ENCODE measurements at places on chromosomes 5 and 9.

DNA sequence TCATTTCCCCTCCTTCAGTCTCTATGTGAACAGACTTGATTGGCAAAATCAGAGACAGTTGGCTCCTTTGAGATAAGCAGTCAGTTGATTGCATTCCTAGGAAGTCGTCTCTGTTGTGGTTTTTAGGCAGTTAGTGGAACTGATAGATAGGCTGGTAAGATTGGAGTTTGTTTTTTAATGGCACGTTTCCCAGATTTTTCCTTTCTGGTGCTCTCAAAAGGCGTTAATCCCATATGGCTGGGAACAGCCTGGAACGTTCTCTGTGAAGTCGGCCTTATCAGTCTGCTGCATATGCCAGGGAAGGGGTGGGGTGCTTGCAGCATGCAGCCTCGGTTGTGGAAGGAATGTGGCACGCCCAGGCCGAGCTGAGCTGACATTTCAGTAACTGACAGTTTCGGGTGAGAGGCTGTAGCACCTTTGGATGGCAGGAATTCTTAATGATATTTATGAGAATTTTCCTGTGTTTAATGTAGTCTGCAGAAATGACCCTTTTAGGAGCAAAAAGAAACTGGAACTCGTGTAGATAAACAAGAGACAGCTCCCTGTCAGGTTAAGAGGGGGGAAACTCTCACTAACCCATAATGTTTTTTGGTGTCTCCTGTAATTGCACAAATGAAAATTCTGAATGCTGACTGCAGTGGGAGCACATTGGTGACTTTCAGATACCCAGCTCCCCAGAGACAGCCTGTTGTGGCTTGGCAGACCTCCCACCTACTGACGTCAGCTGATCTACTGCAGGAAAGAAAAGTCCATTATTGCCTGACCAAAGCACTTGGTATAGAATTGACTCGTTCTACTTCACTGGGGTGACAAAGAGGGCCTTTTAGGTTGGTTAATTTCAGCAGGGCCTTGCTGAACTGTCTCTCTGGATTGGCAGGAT is 6.3 kb downstream of the SPTAN1 start:
- DNase-seq: peak; percentile 2

GRCh38 chr5:66621146-66621545 is 25.0 kb downstream of the MAST4 start:
- no peak for DNase-seq

GRCh38 chr9:117677572-117677971 is 26.6 kb upstream of the TLR4 start:
- no peak for DNase-seq

DNA sequence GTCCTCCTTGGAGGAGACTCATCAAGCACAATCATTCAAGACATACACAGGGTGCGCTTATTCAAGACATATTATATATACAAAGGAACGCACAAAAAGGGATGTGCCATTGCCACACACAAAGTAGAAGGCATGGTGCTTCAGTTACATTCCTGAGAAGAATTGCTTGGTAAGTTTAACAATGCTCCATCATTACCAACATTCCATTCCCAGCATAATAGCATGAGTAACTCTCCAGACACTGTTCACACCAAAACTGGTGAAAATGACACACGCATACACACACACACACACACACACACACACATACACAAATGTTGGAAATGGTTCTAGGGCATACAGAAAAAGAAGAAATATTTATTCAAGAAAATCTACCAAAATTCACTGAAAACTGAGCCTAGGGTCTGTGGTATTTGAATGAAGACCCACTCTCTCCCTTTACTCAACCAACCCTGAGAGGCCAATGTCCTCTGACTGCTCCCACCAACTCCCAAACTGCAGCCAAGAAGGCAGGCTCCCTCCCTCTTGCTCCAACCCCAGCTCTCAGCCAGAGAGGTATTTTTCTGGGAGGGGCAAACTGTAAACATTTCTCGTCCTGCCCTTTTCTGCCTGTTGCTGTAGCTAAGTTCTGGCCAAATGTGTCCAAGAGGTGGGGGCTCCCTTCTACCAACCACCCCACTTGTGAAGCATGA is 19.9 kb downstream of the UGT3A1 start:
- DNase-seq: no peak

GRCh38 chr5:111453747-111454146 is 58.6 kb downstream of the STARD4 start:
- no peak for DNase-seq

GRCh38 chr5:66671305-66671704 is 75.1 kb downstream of the MAST4 start:
- no peak for DNase-seq

GRCh38 chr9:114696814-114697544 is 15.0 kb upstream of the TEX48 start:
- no peak for DNase-seq

DNA sequence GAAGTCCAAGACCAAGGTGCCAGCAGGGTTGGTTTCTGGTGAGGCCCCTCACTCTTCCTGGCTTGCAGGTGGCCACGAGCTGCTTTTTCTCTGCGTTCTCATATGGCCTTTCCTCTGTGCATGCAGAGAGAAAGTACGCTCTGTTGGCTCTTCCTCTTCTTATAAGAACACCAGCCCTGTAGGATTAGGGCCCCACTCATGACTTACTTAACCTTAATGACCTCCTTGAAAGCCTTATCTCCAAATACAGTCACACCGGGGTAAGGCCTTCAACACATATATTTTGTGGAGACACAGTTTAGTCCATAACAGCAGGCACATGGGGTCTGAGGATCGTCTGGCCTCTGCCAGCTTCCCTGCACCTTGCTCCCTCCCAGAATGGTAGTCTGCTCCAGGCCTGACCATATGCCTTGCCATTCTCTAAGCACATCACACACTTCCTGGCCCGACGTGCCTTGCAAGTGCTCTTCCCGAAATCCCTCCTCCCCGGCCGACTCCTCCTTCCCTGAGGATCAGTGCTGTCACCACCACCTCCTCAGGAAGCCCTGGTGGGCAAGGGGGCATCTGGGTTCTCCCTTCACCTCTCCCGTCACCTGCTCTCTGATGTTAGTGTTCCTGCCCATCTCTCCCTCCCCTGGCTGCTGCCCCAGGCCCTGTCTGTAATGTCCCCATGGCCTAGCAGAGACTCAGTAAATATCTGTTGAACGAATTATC is 200.7 kb downstream of the AOPEP start:
- no peak for DNase-seq

DNA sequence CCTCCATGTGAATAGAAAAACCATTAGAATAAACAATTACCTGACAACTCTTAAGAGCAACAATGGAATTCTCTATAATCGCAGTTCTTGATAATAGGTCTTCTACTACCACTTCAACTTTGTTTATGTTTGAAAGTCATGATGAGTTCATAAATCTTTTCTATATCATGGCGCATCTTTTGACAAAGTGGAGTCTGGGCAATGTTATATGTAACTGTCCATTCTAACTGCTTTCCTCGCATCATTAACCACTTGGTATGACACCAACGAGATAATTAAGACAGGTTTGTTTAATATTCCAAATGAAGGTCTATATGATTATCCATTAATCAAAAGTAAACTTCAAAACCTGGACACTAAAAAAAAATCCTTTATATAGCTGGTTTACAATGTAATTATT is 272.0 kb downstream of the DENND1A start:
- DNase-seq: no peak

GRCh38 chr5:128169401-128170017 is 85.9 kb downstream of the SLC12A2 start:
- DNase-seq: no peak

DNA sequence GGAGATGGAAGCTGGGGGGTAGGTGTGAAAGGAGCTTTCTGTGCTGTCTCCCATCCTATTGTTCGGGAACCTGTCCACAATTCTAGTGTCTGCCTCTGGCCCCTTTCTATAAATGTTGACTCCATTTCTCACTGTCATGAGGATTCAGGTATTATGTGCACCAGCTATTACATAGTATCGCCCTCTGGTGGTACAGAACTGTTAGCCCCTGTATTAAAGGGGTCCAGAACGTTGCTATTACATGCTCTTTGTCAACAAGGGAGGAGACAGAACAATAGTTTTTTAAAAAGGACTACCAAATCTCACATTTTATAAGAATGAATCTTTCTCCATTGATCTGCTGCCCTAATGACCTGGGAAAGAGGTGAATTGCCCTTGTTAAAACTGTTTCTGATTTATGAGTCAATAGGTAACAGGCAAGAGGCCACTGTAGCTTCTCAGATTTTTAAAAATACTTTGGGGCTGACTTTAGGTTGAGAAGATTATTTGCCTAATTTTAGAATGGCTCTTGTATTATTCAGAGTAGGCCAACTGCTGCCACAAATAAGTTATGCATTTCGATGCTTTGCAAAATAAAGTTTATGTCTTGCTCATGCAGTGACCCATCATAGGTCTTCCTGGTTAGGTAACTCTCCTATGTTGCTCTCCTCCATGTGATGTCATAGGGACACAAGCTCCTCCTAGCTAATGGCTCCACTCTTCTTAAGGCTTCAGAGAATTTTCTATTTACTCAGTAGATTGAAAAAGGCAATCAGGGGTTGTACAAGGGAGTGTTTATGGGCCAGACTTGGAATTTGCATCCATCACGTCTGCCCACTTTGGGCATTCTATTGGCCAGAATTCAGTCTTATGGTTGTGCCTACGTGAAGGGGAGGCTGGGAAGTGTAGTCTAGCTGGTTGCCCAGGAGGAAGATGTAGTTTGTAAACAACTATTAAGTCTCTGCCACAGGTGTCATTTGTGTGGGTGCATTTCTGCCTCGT is 20.8 kb downstream of the DCANP1 start:
- DNase-seq: no peak

DNA sequence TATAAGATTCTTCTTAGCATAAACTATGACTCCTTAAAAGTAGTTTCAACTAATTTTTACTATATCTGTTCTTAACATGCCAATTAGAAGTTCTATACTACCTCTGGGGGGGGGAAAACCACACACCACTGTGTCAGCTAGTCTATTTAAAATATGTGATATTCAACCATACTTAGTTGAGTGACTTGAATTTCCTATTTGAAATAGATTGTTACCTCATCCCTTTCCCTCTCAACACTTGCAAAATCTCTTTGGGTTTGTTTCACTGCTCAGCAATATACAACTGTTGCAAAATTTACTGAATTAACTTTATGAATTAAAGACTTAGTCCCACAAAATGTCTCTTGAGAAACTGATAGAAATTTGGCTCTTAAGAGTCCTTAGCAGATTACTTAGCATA is 151.1 kb upstream of the POU5F2 start:
- DNase-seq: no peak

DNA sequence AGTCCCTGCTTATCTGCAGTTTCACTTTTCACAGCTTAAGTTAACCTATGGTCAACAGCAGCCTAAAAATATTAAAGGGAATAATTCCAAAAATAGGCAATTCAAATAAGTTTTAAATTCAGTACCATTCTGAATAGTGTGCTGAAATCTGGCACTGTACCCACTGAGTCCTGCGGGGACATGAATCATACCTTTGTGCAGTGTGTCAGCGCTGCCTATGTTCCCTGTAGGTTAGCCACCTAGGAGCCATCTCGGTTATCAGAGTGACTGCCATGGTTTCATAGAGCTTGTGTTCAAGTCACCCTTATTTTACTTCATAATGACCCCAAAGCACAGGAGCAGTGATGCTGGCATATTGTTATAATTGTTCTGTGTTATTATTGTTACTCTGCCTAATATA is 139.9 kb downstream of the GPBP1 start:
- DNase-seq: no peak

GRCh38 chr5:72221099-72221498 is 98.9 kb downstream of the MRPS27 start:
- DNase-seq: no peak

GRCh38 chr9:37946971-37947370 is 43.0 kb upstream of the SLC25A51 start:
- no peak for DNase-seq

DNA sequence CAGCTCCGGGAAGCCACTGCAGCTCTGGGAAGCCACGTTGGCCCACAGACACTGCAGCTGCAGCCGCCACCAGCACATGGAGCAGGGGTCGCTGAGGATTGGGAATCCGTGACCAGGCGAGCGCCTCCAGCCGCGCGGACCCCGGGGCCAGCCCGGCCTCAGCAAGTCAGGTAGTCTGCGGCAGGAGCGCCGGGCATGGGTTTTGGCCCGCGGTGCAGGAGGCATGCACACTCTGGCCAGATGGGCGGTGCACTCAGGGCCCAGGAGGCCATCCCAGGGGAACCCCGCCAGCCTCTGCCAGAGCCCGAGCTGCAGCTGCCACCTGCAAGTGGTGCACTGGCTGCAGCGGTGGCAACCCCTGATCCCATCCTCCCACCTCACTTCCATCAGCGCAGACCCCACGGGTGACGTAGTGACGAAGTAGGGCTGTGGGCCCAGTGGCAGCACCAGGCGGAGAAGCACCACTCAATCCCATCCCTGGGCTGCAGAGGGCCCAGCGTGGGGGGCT is 368.3 kb upstream of the SPATA31A5 start:
- no peak for DNase-seq

DNA sequence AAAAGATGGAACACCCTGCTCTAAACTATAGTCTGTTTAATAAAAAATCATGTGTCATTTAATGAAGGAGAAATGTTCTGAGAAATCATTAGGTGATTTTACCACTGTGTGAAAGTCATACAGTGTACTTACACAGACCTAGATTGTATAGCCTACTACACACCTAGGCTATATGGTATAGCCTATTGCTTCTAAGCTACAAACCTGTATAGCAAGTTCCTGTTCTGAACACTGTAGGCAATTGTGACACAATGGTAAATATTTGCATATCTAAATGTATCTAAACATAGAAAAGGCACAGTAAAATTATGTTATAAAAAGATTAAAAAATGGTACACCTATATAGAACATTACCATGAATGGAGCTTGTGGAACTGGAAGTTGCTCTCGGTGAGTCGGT is 40.6 kb downstream of the EFNA5 start:
- DNase-seq: no peak

GRCh38 chr5:1134478-1134877 is 22.6 kb upstream of the SLC12A7 start:
- DNase-seq: no peak

DNA sequence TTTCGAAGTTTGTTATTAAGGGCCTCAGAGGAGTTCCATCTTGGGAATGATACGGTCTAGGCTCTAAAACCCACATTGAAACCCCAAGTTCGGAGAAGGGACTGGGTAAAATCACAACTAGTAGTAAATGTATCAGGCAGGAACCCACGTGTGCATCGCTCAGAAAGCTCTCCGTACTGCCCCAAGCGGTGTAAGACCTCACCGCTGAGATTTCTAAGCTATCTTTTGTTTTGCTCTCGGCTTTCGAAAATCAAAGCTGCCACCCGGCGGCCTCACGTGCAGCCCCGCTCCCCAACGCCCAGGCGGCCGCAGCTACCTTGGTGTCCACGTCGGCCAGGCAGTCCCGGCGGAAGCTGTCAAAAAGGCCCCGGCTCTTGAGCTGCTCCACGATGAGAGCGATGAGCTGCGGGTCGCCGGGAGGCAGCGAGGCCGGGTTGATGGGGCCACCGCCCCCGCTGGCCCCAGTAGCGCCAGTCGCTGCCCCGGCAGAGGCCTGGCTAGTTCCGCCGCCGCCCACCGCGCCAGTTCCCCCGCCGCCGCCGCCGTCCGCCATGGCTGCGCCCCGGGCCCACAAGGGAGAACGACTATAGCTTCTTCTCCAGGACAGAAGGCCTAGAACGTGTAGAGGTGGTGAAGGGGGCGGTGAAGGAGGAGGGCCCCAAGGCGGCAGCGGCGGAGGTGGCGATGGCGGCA is 420 bp downstream of the BOD1 start:
- peak; percentile 39 for DNase-seq

- DNase-seq: no peak
Measured at GRCh38 chr9:137252555-137253506, 1.7 kb downstream of the STPG3 start.

GRCh38 chr5:6686915-6687409 is 26.3 kb upstream of the TENT4A start:
- no peak for DNase-seq
